ENCODE measurements at places on chromosomes 12 and 14.

DNA sequence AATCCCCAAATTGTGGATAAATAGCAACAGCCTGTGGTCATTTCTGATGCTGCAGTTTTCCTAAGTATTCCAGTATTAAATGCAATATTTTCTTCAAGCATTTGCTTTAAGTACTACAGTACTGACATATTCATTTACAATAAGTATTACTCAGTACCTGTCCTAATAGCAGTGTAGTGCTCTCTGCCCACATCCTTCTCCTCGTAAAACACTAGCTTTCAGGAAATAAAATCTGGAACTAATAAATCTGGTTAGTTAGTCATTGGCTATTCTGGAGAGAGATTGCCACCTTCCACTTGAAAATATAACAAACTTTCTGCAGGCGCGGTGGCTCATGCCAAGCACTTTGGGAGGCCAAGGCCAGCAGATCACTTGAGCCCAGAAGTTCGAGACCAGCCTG is 441.5 kb downstream of the PRKD1 start:
- DNase-seq = no peak

- no peak for DNase-seq
Observed at GRCh38 chr12:28603239-28603638, 413.0 kb downstream of the CCDC91 start.

GRCh38 chr14:67940486-67941455 is 121.2 kb downstream of the RAD51B start:
- no peak for DNase-seq

- DNase-seq = no peak
Observed at GRCh38 chr14:89451229-89451628, 34.2 kb upstream of the FOXN3 start.

DNA sequence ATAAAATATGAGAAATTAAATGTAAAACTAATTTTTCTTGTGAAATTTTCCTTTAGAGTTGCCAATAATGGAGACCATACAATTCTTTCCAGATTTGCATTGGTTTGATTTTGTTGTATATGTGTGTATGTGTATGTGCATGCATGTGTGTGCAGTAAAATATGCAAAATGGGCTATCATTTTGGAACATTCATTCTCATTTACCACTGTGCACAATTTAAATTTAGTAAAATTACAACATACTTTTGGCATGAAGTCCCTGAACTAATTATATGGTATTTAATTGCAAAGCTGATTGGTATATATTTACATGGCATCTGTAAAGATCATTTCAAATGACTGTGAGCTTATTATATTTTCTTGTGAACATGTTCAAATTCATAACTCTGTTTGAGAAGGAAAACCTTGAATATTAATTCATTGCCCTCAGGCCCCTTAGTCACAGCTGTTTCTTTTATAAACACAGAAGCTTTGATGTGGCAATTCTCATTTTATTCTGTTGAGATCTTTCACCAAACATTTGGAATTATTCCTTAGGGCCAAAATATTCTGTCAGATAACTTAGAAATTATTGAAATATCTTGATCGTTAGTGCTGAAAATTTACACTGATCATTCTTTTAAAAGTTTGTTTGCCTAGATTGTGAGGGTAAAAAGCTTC is 17.6 kb downstream of the KERA start:
- no peak for DNase-seq

DNA sequence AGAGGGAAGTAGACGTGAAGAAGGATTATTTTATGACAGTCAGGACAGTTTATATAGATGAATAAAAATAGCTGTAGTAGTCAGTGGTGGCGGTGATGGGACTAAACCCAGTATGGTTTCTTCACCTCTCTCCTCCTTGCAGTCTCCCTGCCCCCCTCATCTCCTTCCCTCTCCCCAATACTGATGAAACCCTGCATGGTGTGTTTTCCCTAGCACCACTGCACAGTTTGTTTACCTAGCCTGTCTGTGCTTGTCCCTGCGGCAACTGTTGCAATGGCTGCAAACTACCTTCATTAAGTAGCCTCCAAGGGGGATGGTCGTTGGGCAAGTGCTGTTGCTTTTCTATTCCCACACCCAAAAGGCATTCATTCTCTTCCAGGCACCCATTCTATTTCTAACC is 14.7 kb downstream of the PCBP2 start:
- DNase-seq = no peak

DNA sequence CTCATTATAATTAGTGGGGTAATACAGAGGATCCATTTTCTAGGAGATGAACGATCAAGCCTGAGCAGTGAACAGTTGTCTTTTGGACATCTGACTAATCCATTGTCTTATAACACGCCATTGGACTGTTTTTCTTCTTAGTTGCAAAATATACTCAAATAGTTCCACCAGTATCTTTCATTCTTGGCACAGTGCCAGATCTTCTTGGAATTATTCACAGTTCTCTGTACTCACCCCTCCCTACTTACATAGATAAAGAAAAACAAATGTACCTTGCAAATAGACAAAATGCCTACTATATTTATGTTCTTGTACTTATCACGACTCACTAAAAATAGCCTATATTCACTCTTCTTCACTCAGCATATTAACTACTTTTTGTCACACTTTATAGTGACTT is 3.8 kb downstream of the CBLN3 start:
- DNase-seq = no peak

DNA sequence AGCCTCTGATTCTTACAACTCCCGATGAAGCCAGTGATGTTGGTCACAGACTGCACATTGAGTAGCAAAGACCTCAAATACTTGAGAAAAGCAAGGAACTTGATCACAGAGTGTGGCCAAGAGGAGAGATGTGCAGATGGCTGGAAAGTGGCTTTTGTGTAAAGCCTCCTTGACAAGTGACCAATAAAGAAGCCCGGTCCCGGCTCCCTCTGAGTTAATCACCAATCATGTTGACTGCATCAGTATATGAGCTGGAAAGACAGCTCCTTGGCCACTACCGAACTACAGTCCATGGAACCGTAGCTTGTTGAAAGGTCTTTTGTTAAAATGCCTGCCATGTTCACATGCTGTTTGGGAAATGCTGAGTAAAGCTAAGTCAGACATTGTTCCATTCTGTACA is 23.7 kb upstream of the SERPINA6 start:
- no peak for DNase-seq

DNA sequence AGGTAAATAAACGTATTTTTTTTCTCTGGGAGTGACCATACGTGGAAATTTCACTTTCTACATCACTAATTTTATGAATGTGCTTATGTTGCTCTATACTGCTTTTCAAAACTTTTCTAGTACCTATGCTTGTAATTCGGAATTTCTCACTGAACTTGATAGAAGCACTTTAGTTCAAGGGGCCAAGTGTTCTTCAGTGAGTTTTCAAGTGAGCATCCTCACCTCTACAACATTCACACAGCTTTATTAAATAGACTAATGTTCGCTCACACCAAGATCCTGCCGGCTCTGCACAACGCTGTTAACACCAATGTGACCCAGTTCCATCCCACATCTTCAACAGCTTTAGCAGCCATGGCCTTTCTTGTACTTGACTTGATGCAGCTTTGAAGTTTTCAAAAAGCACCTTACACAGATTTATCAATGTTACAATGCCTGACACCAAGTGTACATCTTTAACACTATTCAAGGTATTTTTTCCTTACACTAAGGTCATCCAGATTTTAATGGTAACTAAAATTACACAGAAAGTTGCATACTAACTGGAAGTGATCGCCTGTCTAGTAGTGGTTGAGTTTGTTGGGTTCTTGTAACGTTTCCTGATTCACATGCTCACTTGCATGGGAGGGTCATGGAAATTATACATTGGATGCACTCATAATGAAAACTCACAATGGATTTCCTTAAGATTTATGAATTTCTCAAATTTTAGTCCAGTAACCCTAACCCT is 4.5 kb downstream of the UBC start:
- no peak for DNase-seq

- DNase-seq = no peak
Observed at GRCh38 chr12:94609917-94610443, 40.4 kb downstream of the TMCC3 start.

DNA sequence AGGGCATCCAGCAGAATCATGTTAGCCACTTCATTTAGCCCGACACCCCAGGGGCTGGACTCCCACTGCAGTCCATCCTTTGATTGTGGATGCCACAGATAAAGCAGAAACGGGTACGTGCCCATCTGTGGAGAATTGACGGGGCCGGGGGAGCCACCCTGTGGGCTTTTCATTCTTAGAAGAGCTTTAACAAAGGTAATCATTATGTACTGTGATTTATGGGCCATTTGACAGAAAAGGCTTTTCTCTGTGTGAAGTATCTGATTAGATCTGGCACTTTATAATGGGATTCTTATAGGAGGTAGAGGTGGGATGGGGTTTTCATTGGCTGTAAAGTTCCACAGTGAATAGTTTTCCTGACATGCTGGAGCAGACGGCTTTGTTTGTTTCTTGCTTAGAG is 40.4 kb downstream of the AACS start:
- no peak for DNase-seq

- DNase-seq = no peak
Observed at GRCh38 chr12:116381744-116382685, 104.5 kb upstream of the MED13L start.

Measured in NCI-H2107 (cell line).